Urinary bladder (tissue), 4 donors: ENCODE measurements at places on chromosomes 16 and 17. TPM values are rescaled to one million over a fixed set of nuclear protein-coding genes. Genes with fewer than 3 reads are reported as not detected.

GRCh38 chr17:77811521-77811920 is 147.0 kb upstream of the TNRC6C start:
- DNase-seq, result no peak

DNA sequence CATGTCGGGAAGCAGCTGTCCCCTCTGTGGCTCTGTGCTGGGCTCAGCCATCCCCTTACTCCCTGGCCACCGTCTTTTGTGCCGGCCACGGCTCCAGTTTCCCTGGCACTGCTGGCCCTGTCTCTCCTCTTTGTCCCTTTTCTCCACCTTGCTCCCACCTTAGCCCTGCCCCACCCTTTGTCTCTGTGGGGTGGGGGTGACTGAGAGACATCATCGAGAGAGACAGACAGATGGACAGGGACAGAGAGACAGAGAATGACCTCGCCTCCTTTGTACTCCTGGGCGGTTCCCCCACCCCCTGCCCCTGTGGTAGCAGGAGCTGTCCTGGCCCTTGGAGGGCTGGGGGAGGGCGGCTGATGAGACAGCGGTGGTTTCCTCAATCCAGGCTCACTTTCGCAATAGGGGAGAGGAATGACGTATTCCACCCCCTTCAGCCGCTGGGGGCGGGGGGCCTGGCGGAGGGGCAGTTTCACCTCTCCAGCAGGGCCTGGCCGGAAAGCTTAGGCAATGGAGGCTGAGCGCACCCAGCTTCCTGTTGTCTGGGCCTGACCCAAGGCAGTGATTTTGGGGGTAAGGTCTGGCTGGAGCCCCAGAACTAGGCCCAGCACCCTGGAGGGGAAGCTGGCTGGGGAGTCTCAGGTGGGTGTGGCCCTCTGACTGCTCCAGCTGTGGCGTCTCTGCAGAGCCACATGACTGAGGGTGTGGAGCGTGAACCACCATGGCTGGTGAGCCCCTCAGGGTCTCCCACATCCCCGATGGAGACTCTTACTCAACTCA is 7.3 kb downstream of the FMNL1 start:
- no peak for DNase-seq

DNA sequence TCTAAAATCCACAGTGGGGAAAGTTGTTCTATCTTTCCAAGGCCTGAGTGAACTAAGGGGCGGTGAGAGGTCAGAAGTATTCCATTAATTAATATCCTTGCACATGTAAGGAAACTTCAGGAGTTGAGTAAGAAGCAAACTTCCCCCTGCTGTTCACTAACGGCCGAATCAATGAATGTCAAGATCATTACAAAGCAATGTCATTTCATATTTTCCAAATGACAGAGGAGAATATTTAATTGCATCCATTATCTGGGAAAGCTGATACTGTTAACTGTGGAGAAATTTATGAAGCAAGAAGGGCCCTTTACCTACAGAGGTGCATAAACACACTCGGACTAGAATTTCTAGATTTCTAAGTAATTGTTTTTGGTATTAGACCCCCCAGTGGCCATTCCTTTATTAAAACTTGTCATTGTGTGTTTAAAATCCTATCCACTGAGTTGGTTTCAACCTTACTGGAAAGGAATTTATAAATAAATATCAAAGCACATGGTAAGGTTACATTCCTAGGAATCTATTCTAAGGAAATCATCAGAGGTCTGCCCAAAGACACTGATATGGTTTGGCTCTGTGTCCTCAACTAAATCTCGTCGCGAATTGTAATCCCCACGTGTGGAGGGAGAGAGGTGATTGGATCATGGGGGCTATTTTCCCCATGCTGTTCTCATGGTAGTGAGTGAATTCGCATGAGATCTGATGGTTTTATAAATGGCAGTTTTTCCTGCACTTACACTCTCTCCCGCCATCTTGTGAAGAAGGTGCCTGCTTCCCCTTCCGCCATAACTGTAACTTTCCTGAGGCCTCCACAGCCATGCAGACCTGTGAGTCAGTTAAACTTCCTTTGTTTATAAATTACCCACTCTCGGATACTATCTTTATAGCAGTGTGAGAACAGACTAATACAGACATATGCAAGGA is 20.4 kb upstream of the SMURF2 start:
- DNase-seq, result no peak

- no peak for DNase-seq
Observed at GRCh38 chr17:26962255-26963162, 331.4 kb upstream of the WSB1 start.

DNA sequence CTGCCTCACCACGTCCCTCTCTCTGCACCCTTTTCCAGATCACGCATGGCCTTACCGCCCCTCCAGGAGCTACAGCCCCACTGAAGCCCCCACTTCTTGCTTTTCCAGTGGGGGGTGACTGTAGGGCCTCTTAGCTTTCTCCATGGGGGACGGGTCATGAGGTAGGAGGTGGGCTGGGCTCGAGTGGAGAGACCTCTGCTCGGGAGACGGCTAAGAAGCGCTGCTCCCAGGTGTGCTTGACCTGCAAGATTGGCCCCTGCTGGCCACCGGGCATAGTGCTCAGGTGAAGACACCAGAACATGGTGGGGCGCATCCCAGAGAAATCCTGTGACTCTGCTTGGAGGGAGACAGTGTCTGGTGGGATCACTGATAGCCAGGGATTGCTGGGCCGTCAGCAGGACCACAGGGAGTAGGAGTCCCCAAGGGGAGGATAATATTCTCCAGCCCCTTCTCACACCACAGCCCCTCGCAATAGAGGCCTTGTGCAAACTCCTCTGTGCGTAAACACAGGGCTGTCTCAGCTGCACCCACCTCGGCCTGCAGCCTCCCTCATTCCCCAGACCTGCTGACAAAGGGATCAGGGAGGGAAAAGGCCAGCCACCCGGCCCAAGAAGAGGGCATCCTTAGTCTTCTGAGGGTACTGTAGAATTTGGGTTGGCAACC is 8.9 kb upstream of the GALK1 start:
- DNase-seq, result no peak

DNA sequence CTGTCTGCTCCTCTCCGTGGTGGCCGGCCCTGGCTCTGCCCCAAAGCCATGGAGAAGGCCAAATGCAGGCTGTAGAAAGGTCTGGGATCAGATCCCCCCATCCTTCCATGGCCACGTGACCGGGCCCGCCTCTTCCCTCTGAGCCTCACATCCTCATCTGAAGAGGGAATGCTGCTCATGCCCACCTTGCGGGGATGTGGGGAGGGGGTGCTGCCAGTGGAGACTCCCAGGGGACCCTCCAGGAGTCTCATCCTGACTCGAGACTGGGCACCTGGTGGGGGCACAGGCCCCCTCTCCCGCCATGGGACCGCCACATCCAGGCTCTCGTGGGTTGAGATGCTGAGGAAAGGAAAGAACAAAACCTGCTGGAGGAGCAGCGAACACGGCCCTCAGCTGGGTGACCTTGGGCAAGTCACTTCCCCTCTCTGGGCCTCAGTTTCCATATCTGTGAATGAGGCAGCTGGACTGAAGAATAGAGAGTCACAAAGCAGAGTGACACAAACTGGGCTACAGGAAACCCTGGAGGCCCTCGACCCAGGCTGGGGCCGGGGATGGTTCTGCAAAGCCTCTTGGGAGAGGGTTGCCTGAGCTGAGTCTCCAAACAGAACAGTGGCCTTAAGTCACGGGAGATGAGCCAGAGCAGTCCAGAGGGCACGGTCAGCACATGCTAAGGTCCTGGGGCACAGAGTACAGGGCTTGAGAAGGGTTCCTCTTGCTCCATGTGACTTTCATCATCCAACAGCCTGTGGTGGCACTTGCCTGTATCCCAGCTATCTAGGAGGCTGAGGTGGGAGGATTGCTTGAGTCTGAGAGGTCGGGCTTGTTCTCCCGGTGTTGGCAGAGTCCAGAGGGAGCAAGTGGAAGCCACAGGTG is 30.1 kb downstream of the SOCS1 start:
- no peak for DNase-seq

- DNase-seq, result no peak
Observed at GRCh38 chr16:83351846-83352245, 455.9 kb upstream of the HSBP1 start.

DNA sequence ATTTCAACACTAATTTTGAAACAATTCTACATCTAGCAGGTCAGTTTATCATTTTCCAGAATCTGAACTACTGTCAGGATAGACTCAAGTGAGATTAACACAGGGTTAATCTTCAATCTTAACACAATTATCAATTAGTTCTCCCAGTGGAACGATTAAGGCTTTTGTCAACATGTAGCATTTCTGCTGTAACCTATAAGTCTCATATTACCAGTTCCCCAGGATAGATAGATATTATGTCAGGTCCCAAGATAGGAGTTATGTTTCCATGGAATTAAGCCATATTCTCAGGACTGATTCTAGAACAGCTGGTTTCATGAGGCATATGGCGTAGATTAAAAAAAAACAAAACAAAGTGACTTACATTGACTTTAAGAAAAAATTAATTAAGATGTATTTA is 4.4 kb upstream of the FBF1 start:
- DNase-seq, result no peak

GRCh38 chr16:82651921-82652601 is 25.3 kb downstream of the CDH13 start:
- DNase-seq, result no peak

DNA sequence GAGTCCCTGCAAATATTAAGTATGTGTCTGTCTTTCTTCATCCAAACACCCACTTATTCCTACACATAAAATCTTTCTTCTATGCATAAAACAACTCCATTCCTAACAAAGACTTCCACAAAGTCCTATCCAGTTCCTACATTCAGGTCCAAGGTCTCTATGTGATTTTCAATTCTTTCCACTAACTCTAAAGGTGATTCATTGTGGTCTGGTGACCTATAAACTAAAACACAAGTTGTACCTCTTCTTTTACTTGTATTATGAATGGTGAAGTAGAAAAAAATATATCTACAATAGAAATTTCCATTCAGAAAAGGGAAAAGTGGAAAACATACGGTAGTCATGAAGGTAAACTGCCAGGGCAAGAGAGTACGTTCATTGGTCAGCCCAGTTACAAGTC is 56.6 kb downstream of the USP32 start:
- DNase-seq, result no peak

- no peak for DNase-seq
Observed at GRCh38 chr17:72476575-72476986, 355.8 kb downstream of the SOX9 start.

GRCh38 chr17:81917565-81918332 is at the start of gene SIRT7:
Gene SIRT7 (minus strand): TSS chr17:81918176. CDS start chr17:81918131, 45 bp downstream.
- no peak for DNase-seq

Gene MPP3
- total RNA-seq, result 12.1 TPM

Gene CLEC19A
- not detected for total RNA-seq

Gene HASPIN
- total RNA-seq, result 2.2 TPM

Gene EVPLL
- total RNA-seq, result 0.90 TPM

Gene KRTAP2-3
- total RNA-seq, result not detected

Gene SLC13A2
- total RNA-seq, result not detected

Gene LLGL2
- total RNA-seq, result 10.6 TPM

Gene DPEP3
- total RNA-seq, result not detected
